Activated CD4-positive, alpha-beta T cell treated with anti-CD3 and anti-CD28 coated beads, Interleukin-2, amount 10 ng/mL, durations not matched to agents 24 days and 14 days (primary cell): ENCODE measurements at places on chromosomes 13 and 19. TPM values are rescaled to one million over a fixed set of nuclear protein-coding genes. Genes with fewer than 3 reads are reported as not detected.

DNA sequence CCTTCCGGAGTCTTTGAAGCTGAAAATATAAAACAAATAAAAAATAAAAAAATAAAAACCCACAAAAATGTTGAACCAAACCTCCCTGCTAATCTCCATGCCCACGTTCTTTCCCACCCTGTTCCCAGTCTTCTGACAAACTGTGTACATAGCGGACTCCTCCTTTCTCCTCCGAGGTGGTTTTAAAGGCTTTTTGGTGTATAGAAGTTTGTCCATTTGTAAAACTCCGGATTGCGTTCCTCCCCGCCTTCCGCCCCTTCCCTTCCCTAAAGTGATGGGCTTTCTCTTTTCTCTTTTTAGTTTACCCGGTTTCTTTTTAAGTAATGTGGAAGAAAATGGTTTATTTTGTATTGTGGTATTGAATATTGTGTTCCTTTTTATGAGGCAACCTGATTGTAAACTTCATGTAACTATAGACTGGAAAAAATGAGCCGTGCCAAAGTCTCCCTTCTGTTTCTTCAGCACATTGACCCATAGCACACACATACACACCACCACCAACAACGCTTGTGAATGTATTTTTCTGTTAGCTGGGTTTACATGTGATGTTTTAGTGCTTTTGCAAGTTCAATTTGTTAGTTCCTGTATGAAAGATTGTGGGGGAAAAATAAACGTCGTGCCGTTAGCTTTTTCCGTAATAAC, 4.4 kb downstream of the ZIC2 start:
- H3K27ac ChIP-seq, result peak overlapping the region; percentile 88
- peaks cover 16% of the 10 kb centered on the region for H3K4me1 ChIP-seq

- peaks cover 23% of the 10 kb centered on the region for H3K27me3 ChIP-seq
- no peaks in the 10 kb centered on the region for H3K36me3 ChIP-seq
- no peak overlapping the region for H3K27ac ChIP-seq
- peak overlapping the region; percentile 15 for H3K4me3 ChIP-seq
Observed at GRCh38 chr19:47711652-47712242, 1.5 kb upstream of the EHD2 start.

Gene SERTM1
- 0.07 TPM in 1 of 2 replicates, not detected in the other for total RNA-seq

DNA sequence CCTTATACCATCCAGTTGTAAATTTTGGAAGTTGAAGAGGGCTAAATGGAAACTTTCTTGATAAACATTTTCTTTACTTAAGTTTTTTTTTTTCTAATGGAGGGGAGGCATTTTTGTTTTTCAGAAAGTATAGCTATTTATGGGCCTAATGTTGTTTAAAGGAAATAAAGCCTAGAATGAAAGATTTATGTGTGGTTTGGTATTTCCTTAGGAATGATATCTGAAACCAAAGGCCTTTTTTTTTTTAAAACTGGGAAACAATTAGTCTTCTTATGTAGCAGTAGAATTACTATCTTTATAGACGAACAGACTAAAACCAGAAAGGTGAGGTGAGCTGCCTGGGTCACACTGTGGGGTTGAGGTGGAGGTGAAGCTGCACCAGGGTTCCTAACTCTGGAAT, 80.1 kb downstream of the ESD start:
- H3K4me3 ChIP-seq, result no peak overlapping the region
- H3K4me1 ChIP-seq, result no peaks in the 10 kb centered on the region
- peak; percentile 8 for DNase-seq
- no peaks in the 10 kb centered on the region for H3K27me3 ChIP-seq
- H3K36me3 ChIP-seq, result peaks cover 15% of the 10 kb centered on the region

- peak overlapping the region; percentile 86 for H3K27ac ChIP-seq
- peaks cover 27% of the 10 kb centered on the region for H3K4me1 ChIP-seq
- no peaks in the 10 kb centered on the region for H3K27me3 ChIP-seq
- H3K36me3 ChIP-seq, result peaks cover 43% of the 10 kb centered on the region
Observed at GRCh38 chr13:110965038-110965754, 50.3 kb upstream of the ANKRD10 start.
